ENCODE measurements at places on chromosomes 3 and 15.

- DNase-seq = no peak
Measured at GRCh38 chr3:14534516-14535191, 5.5 kb downstream of the GRIP2 start.

DNA sequence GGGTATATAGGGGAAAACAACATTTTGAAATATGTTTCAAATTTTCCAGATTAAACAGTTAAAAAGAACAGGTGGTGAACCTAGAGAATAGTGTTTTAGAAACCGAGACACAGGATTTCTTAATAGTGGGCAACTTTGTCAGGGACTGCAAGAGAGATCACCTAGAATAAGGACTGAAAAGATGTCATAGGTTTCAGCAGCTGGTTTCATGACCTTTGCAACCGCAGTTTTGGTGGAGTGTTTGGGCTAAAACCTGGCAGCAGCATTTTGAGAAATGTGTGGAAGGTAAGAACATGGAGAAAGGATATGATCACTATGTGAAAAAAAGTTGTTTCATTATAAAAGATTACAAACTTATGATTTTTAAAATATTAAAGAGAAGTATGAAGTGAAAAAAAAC, 34.9 kb downstream of the PRKCI start:
- no peak for DNase-seq

- DNase-seq = no peak
Measured at GRCh38 chr3:191296041-191296541, 33.1 kb upstream of the CCDC50 start.

- peak; percentile 29 for DNase-seq
Measured at GRCh38 chr15:96583671-96584070, 253.2 kb downstream of the NR2F2 start.

All from EL (cell line).